ENCODE measurements at places on chromosomes 3 and 15. TPM values are rescaled to one million over a fixed set of nuclear protein-coding genes. Genes with fewer than 3 reads are reported as not detected.
A peak's percentile ranks its signal among the peaks of the same experiment; 100 is the strongest.

Gene SMCO1
- not detected for total RNA-seq

Gene SFMBT1
- total RNA-seq, result 38.5 TPM

Gene ALPK3
- 0.22 TPM for total RNA-seq

Gene PDCD10
- total RNA-seq, result 40.2 TPM

Gene CCDC39
- total RNA-seq, result not detected

DNA sequence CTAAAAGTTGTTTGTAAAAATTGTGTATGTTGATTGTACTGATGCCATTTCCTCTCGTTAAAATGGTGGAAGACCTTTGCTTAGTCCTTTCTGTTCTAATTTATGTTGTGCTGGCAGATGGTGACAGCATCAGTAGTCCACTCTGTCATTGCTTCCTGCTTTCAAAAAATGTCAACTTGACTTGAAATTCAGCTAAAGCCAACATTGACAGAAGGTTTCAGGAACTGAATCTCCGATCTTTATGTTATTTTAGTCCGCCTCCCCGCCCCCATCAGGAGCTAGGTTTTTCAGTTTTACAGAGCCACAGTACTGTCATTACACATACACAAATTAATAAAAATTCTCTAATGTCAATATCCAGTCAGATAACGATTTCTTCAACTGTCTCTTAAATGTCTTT is 1.5 kb downstream of the CEP63 start:
- H3K27ac ChIP-seq, result peak overlapping the region; percentile 10
- H3K4me3 ChIP-seq, result peak overlapping the region; percentile 92
- no peaks in the 10 kb centered on the region for H3K27me3 ChIP-seq
- peaks cover 22% of the 10 kb centered on the region for H3K4me1 ChIP-seq
- DNase-seq, result no peak

- H3K4me1 ChIP-seq, result peaks cover 20% of the 10 kb centered on the region
- H3K27me3 ChIP-seq, result no peaks in the 10 kb centered on the region
- H3K36me3 ChIP-seq, result no peaks in the 10 kb centered on the region
- H3K27ac ChIP-seq, result no peak overlapping the region
- H3K4me3 ChIP-seq, result peak overlapping the region; percentile 17
These were observed 660.1 kb upstream of the CFAP20DC start for GRCh38 chr3:59709702-59710553.

GRCh38 chr3:147015334-147015733 is 391.0 kb downstream of the ZIC4 start:
- H3K4me1 ChIP-seq, result no peaks in the 10 kb centered on the region
- H3K27me3 ChIP-seq, result no peaks in the 10 kb centered on the region
- no peak overlapping the region for H3K4me3 ChIP-seq
- no peaks in the 10 kb centered on the region for H3K36me3 ChIP-seq
- H3K27ac ChIP-seq, result no peak overlapping the region

GRCh38 chr3:123202451-123202850 is 708 bp downstream of the SEC22A start:
- no peaks in the 10 kb centered on the region for H3K27me3 ChIP-seq
- no peaks in the 10 kb centered on the region for H3K36me3 ChIP-seq
- H3K4me1 ChIP-seq, result peaks cover 18% of the 10 kb centered on the region
- H3K27ac ChIP-seq, result peak overlapping the region; percentile 98
- peak overlapping the region; percentile 70 for H3K4me3 ChIP-seq

DNA sequence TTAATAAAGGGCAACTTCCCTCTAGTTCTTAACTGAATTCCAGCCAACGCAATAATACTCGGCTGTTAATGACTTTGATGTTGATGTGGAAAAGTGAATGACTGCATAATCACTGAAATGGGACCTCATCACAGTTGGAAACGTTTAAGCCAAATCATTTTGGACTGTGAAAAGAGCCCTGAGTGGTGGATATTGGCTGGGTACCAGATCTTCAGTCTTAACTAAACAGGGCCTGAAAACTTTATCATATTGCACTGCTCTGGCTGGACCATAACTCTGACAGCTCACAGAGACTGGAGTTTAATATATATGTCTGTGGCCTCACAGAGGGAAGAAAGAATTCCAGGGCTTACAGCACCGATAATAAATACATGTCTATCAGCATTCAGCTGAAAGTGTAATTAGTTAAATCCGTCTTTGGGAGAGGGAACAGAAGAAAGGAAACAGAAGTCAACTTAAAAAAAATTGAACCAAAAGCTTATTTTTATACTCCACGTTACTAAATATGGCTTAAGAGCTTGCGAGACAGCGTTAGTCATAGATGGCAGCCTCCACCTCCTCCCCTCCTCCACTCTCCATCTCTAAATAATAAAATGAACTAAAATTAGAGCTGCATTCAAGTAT is 222.3 kb upstream of the CDIN1 start:
- no peak overlapping the region for H3K4me3 ChIP-seq
- H3K27me3 ChIP-seq, result no peaks in the 10 kb centered on the region
- H3K36me3 ChIP-seq, result no peaks in the 10 kb centered on the region
- no peak for DNase-seq

- no peaks in the 10 kb centered on the region for H3K36me3 ChIP-seq
- H3K4me1 ChIP-seq, result no peaks in the 10 kb centered on the region
- no peaks in the 10 kb centered on the region for H3K27me3 ChIP-seq
- no peak for DNase-seq
- H3K4me3 ChIP-seq, result no peak overlapping the region
These were observed 53.5 kb upstream of the VGLL3 start for GRCh38 chr3:87044409-87044808.

- no peaks in the 10 kb centered on the region for H3K4me1 ChIP-seq
- H3K27me3 ChIP-seq, result no peaks in the 10 kb centered on the region
- no peak overlapping the region for H3K27ac ChIP-seq
- H3K36me3 ChIP-seq, result no peaks in the 10 kb centered on the region
- DNase-seq, result no peak
- no peak overlapping the region for H3K4me3 ChIP-seq
These were observed 65.8 kb downstream of the DTWD1 start for GRCh38 chr15:49686599-49686998.

- H3K4me1 ChIP-seq, result peaks cover 34% of the 10 kb centered on the region
- peak overlapping the region; percentile 32 for H3K4me3 ChIP-seq
- H3K36me3 ChIP-seq, result peaks cover 10% of the 10 kb centered on the region
These were observed 18.8 kb downstream of the PSTPIP1 start for GRCh38 chr15:77013776-77014131.

DNA sequence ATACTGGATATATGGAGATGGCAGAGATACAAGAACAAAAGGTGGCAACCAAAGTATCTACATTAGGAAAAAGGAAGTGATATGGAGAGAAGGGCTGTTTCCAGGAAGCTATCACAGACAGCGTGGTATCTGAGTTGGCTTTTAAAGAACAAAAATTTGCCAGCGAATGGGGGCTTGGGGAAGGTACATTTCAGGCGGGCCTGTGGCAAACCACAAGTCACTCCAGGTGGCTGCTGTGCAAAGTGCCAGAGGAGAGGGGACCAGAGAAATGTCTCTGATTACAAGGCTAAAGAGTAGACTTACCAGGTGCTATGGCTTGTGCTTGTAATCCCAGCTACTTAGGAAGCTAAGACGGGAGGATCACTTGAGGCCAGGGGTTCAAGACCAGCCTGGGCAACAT is 91.1 kb downstream of the MSL2 start:
- H3K36me3 ChIP-seq, result no peaks in the 10 kb centered on the region
- H3K4me1 ChIP-seq, result peaks cover 3% of the 10 kb centered on the region
- no peak for DNase-seq
- H3K27me3 ChIP-seq, result no peaks in the 10 kb centered on the region

GRCh38 chr15:79007066-79007465 is 62.2 kb upstream of the CTSH start:
- no peak for DNase-seq
- H3K27ac ChIP-seq, result no peak overlapping the region
- no peak overlapping the region for H3K4me3 ChIP-seq

Data from T-cell (primary cell).